ENCODE measurements at places on chromosomes 2 and 18.

DNA sequence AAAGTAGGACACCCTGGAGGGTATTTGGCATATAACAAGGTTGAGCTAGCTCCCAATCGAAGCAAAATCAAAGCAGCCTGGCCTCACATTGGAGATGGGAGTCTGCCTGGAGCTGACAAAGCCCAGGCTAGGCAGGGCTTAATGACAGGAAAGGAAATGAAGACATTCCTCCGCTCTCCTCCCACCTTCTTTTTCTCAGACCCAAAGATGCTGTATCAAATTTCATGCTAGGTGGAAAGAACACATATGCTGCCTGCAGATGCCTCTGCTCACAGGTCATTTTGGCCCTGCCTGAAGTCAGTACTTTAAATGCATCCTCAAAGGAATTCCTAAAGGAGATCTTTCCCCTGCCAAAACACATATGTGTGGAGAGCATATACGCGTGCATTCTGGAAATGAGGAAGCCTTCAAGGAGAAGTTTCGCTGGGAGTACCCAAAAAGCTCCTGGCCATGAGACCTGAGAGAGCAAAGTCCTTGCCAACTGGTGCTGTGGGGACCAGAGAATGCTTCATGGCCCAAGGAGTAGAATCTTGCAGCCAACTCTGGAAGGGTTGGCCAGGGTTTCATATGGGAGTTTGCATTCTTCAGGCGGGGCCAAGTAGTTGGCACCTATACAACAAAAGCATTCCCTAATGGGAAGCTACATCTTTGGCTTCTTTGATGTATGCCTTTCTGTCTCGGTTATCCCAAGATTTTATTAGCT lies 88.0 kb downstream of the AQP4 start:
- no peak for DNase-seq

DNA sequence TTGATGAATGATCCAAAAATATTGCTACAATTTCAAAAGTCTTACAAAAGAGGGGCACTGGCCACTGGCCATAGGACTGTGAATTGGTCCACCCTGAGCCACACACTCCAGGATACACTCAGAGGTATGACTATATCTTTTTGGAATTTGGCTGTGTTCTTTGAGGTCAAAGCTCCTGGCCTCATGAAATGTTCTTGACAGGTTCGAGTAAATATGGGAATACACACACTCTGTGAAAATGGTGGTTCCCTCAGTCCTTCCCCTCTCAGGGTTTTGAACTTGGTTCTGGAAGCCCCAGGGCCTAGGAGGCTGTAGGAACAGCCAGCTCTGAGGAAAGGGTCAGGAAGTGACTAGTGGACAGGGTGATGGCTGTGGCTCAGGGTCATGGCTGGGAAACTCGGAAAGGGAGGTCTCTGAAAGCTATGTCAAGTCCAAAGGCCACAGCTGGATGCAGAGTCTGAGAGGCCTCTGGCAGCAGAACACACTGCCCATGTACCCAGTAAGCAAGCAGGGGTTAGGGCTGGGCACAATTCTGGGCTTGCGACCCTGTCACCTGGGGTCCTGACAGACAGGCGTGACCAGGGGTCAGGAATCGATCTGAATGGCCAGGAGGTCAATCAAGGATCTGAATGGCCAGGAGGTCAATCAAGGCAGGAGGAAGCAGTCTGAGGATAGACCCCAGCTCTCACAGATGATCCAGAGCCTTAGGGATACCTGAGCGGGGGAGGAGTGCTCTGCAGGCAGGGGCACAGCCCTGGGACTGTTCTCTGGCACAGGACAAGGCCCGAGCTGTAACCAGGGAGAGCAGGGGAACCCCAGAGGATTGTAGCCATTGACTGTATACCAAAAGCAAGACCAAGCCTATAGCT lies 223.4 kb upstream of the SMAD2 start:
- no peak for DNase-seq

DNA sequence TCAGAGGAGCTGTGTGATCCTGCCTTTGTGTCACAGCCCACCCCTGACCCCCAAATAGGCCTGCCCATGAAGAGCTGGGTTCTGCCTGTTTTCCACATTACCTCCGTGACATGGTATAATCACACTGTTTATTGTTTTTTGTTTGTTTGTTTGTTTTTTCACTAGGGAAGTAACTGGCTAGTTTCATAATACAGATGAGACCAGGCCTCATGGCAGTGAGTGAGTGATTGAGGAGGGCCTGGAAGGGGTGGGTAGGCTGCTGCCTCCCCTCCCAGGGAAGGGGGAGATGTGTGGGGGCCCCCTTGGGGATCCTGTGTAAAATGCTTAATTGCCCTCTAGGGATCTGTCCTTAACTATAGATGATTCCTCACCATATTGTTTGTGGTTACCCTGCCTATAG lies 190.5 kb downstream of the LDLRAD4 start:
- DNase-seq = no peak

DNA sequence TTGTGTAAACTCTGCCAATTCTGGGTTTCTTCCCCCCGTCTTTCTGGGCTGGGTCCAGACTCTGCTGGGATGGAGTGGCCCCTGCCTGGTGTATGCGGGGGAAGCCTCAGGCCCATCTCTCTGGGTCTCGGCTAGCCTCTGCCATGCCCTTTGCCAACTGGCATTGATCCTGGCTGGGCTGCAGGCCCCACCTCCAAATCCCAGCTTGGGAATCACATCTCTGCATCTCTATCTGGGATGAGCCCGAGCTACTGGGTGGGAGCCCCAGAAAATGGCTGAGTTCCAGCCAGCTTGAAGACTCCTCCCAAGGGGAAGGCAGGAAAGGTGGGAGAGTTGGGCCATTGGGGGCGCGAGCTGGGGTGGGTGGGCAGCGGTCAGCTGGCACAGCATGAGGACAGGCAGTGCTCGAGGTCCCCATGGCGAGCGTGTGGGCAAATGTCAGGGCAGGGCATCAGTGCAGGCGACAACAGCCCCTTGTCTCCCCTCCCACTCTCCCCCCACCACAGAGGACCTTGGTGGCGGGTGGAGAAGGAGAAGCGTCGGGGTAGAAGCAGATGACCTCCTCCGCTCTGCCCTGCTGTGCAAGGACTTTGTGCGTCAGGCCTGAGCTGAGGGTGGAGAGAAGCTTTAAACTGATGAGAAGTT lies 139.4 kb downstream of the ASB1 start:
- DNase-seq = no peak

GRCh38 chr18:77550625-77551024 lies 301.0 kb downstream of the GALR1 start:
- no peak for DNase-seq

- DNase-seq = no peak
Observed at GRCh38 chr2:226118471-226119429, 680.9 kb downstream of the IRS1 start.

- peak; percentile 53 for DNase-seq
Observed at GRCh38 chr2:18149660-18150246, 271.3 kb downstream of the KCNS3 start.

- no peak for DNase-seq
Observed at GRCh38 chr2:21866316-21866715, 742.5 kb downstream of the TDRD15 start.

DNA sequence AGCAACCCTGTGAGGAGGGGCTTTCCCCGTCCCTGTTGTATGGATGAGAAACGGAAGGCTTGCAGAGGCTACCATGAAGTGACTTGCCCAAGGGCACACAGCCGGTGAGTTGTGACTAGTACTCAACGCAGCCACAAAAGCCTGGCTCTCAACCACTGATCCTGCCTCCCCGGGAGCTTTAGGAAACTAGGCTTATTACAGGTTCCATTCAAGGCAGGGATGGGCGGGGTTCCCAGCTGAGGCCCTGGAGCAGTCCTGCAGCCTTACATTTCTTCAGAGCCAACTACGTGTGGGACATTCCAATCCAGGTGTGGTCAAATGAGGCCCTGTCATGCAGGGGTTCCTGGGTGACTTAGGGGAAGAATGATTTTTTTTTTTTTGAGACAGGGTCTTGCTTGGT lies 59.6 kb downstream of the MEX3C start:
- DNase-seq = no peak

GRCh38 chr2:53843595-53843994 lies 16.2 kb downstream of the GPR75 start:
- DNase-seq = no peak

- DNase-seq = no peak
Observed at GRCh38 chr2:236051806-236052205, 116.4 kb downstream of the GBX2 start.

DNA sequence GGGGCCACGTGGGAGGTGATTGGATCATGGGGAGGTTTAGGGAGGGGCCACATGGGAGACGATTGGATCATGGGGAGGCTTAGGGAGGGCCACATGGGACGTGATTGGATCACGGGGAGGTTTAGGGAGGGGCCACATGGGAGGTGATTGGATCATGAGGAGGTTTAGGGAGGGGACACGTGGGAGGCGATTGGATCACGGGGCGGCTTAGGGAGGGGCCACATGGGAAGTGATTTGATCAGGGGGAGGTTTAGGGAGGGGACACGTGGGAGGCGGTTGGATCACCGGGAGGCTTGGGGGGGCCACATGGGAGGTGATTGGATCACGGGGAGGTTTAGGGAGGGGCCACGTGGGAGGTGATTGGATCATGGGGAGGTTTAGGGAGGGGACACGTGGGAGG lies 22.5 kb upstream of the SALL3 start:
- no peak for DNase-seq

DNA sequence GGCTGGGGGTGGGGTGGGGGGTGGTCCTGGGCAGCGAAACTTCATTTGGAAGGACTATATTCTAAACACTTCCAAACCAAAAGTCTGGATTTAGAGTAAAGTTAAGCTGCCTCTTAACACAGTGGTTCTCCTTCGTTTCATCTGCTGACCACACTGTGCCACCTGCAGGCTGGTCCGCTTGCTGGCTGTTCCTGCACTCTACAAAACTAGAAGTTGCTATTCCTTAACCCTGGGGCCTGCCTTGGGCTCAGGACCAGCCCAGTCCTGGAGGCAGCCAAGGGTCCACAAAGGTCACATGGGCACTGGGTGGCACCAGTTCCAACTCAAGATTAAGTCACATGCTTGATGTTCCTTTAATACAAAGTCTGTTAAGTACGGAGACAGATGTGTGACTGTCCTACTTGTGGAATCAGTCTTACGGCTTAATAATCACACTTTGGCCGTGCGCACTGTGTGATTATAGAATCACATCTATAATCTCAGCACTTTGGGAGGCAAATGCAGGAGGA lies 195.4 kb downstream of the FAM210A start:
- peak; percentile 28 for DNase-seq

- DNase-seq = no peak
Observed at GRCh38 chr18:79944126-79944731, 7.2 kb downstream of the SLC66A2 start.

GRCh38 chr18:457521-458412 lies 42.7 kb downstream of the COLEC12 start:
- no peak for DNase-seq

- DNase-seq = no peak
Observed at GRCh38 chr2:154439156-154439555, 259.3 kb upstream of the KCNJ3 start.

DNA sequence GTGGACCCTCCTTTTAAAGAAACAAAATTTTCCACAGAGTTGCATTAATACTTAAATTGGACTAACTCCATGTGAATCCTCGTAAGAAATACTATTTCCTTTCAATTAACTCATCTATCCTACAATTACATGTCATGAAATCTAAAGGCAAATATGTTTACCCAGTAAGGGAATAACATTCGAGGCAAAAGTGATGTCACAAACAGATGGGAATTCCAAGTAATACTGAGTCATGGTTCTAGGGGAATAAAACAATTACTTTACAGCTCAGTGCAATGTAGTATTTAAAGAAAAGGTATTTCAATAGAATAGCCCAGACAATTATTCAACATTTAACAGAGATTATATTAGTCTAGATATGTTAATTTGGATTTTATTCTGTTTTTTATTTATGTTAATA lies 205.8 kb downstream of the ZNF385B start:
- DNase-seq = no peak

GRCh38 chr2:207201416-207201815 lies 35.7 kb upstream of the KLF7 start:
- DNase-seq = no peak

GRCh38 chr2:55719852-55720251 lies 26.2 kb upstream of the PNPT1 start:
- no peak for DNase-seq

DNA sequence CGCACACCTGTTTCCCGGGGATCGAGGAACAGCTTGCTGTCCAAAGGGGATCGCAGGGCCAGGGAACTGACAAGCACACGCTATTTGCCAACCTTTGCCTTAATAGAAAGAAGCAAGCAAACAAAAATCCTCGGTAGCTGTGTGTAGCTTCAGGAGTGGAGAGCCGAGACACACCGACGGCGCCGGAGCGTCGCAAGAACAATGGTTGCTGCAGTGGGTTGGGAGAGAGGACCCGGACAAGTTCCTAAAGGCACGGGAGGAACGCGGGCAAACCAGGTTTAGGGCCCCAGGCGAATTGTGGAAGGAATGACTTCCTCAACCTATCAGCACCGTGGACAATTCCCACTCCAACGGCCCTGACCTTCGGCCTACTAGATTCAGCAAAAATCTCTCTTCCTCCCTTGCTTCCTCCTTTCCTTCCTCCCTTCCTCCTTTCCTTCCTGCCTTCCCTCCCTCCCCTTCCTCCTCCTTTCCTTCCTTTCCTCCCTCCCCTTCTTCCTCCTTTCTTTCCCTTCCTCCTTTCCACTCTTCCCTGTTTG lies 4.9 kb upstream of the NEUROD1 start:
- DNase-seq = no peak

DNA sequence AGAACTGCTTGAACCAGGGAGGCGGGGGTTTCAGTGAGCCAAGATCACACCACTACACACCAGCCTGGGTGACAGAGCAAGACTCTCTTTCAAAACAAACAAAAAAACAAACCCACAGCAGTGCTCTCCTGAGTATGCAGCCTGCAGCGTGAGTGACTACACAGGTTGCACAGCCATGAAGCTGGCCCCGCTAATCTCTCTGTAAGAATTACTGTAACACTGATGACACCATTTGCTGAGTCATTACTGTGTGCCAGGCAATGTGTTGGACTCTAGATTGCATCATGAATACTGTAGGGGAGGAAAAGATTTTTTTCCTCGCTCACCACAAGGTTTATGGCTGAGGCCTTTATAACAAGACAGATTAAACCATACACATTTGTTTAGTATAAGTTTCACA lies 118.6 kb upstream of the ATP8B1 start:
- DNase-seq = no peak

- no peak for DNase-seq
Observed at GRCh38 chr2:1791685-1792435, 47.5 kb upstream of the PXDN start.

- no peak for DNase-seq
Observed at GRCh38 chr18:39773646-39774045, 2181.4 kb upstream of the PIK3C3 start.

- peak; percentile 47 for DNase-seq
Observed at GRCh38 chr18:6255116-6255705, 159.5 kb downstream of the L3MBTL4 start.
